ENCODE measurements at places on chromosomes 1 and 21.

GRCh38 chr1:220891224-220892085 is 12.2 kb downstream of the HLX start:
- DNase-seq: no peak

GRCh38 chr1:6205849-6206519 is at the start of gene RNF207:
Gene RNF207 (plus strand): TSS chr1:6206119. CDS start chr1:6206536, 417 bp downstream.
- no peak for DNase-seq

- DNase-seq: no peak
These were observed 73.6 kb downstream of the ROR1 start for GRCh38 chr1:63847308-63847910.

DNA sequence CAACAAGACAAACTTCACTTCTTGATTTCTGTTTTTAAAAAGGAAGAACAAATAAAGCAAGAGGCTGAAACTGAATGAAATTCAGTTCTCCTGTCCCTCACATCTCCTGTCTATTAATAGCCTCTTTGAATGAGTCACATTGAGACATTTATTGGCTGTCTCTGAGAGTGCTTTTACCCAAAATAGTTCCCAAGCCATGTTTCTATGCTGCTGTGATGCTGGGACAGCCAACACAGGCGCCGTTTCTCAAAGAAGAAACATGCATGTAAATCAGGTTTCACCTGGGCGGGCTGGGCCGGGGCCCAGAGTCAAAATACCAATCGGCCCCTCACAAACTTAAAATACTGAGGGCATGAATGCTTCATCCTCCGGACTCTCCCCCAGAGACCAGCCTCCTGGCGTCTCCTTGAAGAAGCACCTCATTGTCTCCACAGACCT is 105.2 kb downstream of the EDEM3 start:
- DNase-seq: no peak

- DNase-seq: no peak
These were observed at the start of gene NMNAT2 for GRCh38 chr1:183417772-183418491. Gene NMNAT2 (minus strand): TSS chr1:183418380. CDS start chr1:183418267, 113 bp downstream.

- DNase-seq: peak; percentile 14
These were observed 585.6 kb downstream of the PLPP3 start for GRCh38 chr1:55993646-55994318.

DNA sequence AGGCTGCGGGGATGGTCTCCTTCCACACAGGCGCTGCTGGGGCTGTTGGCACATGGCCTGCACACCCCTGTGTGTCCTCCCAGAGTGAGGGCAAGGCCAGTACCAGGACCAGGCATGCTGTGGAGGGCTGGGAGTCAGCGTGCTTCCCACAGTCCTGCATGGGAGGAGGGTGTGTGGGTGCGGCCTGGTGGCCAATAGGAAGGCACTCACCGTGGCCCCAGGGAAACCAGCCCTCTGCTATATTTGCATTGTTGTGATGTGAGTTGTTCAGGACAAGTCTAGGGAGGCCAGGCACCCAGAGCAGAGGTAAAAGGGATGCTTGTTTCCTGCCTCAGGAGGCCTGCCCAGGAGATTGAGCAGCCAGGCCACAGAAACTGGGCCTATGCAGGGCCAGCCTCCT is 59.5 kb downstream of the S100B start:
- no peak for DNase-seq

DNA sequence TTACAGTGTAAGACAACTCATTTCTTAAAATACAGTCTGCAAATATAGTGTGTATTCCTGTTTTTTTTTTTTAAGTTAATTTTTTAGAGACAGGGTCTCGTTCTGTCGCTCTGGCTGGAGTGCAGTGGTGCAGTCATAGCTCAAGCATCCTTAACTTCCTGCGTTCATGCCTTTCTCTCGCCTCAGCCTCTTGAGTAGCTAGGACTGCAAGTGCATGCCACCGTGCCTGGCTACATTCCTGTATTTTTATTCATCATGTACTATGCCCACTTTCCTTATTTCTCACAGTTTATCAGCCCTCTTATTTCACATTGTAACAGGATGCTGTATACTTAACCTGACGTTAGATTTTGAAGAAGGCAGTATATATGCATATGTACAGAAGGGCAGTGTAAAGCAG is 26.7 kb downstream of the MIER1 start:
- peak; percentile 79 for DNase-seq

DNA sequence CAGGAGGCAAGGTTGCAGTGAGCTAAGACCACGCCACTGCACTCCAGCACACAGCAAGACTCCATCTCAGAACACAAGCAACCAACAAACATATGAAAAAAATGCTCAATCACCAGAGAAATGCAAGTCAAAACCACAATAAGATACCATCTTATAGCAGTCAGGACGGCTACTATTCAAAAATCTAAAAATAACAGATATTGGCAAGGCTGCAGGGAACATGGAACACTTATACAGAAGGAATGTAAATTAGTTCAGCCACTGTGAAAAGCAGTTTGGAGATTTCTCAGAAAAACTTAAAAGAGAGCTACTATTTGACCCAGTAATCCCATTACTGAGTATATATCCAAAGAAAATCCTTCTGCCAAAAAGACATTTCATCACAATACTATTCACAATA is 27.6 kb upstream of the POGK start:
- peak; percentile 60 for DNase-seq

GRCh38 chr21:39093526-39093925 is 89.7 kb downstream of the PSMG1 start:
- no peak for DNase-seq
